ENCODE measurements at places on chromosomes 5 and 9.

GRCh38 chr9:133716564-133717112, 21.5 kb downstream of the SARDH start:
- H3K27me3 ChIP-seq, result peaks cover 71% of the 10 kb centered on the region
- no peak overlapping the region for H3K27ac ChIP-seq
- peaks cover 6% of the 10 kb centered on the region for H3K4me1 ChIP-seq
- H3K4me3 ChIP-seq, result no peak overlapping the region
- peaks cover 4% of the 10 kb centered on the region for H3K36me3 ChIP-seq

DNA sequence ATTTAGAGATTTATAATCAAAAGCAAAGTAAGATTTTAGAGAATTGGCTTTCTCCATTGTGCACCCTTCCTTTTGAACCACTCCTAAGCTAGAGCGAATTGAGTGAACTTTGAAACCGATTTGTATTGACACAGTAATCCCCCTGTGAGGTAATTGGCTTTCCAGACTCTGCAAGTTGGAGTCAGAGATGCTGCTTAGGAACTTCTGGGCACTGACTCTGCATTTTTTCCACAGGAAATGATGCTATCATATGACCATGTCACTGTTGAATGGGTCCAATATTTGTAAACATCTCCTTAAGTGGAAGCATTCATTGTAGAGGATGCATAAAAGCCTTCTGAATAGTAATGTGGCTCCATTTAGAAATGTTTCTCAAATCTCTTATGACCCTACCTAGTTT, 394.4 kb upstream of the ZNF608 start:
- H3K36me3 ChIP-seq, result no peaks in the 10 kb centered on the region
- no peak overlapping the region for H3K4me3 ChIP-seq
- no peak overlapping the region for H3K27ac ChIP-seq

DNA sequence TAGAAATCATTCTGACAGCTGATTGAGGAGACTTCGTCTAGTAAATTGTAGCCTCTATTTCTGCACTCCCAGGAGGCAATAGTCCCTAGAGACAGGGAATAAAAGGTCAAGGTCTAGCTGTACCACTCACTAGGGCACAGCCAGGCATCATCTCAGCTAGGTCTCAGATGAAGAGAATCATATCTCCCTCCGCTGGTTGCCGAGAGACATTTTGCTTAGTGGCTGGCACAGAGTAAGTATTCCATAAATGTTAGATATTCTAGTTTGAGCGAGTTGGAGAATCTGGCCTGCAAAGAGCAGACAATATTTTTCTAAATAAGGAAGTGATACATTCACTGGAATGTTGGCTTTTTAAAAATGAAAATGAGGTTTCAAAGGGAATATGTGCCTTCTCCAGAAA, 180.4 kb upstream of the ACTBL2 start:
- peaks cover 7% of the 10 kb centered on the region for H3K27me3 ChIP-seq
- no peak for DNase-seq
- H3K27ac ChIP-seq, result no peak overlapping the region
- H3K4me1 ChIP-seq, result no peaks in the 10 kb centered on the region

- H3K4me1 ChIP-seq, result peaks cover 45% of the 10 kb centered on the region
- peaks cover 31% of the 10 kb centered on the region for H3K36me3 ChIP-seq
- H3K27me3 ChIP-seq, result no peaks in the 10 kb centered on the region
- no peak for DNase-seq
- H3K4me3 ChIP-seq, result peak overlapping the region; percentile 95
Measured at GRCh38 chr9:6006749-6007057, 8.7 kb downstream of the RANBP6 start.

DNA sequence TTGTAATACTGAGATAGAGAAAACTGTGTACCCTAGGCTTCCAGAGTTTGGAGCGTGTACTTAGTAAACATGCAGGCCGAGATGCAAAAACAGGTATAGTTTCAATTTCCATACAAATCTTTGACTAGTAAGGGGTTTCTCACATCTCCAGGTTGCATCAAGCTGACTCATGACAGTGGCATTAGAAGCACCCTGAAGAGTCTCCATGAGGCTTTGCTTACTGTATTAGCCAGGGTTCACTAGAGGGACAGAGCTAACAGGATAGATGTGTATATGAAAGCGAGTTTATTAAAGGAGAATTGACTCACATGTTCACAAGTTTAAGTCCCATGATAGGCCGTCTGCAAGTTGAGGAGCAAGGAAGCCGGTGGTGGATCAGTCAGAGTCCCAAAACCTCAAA, 275.3 kb upstream of the CDH6 start:
- no peak overlapping the region for H3K27ac ChIP-seq
- H3K27me3 ChIP-seq, result no peaks in the 10 kb centered on the region

DNA sequence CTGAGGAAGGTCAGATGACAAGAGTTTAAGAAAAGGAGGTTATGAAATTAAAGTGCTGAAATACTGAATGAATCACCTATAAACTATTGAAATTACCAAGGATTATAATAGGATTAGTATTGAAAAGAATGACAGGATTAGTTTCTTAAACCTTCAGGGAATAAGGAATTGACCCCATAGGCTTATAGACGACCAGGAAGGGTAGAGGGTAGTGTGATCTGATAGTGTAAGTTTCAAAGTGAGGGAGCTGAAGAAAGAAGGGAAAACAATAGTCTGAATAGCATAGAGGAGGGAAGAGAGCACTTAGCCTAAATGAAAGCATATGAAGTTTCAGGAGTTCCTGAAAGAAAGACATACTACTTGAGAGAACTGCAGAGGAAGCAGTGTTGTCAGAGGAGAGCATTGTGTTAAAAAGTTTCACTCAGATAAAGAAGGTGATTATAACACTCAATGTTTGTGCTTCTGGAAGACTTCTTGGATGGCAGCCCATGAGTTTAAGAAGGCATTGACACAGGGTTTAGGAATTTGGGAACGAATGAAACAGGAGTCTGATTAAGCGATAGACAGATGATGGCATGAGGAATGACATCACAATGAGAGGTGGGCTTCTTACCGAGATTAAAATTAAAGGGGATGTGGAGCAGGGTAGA, 557.9 kb upstream of the GRAMD2B start:
- peaks cover 7% of the 10 kb centered on the region for H3K27me3 ChIP-seq
- H3K36me3 ChIP-seq, result no peaks in the 10 kb centered on the region
- peaks cover 5% of the 10 kb centered on the region for H3K4me1 ChIP-seq

DNA sequence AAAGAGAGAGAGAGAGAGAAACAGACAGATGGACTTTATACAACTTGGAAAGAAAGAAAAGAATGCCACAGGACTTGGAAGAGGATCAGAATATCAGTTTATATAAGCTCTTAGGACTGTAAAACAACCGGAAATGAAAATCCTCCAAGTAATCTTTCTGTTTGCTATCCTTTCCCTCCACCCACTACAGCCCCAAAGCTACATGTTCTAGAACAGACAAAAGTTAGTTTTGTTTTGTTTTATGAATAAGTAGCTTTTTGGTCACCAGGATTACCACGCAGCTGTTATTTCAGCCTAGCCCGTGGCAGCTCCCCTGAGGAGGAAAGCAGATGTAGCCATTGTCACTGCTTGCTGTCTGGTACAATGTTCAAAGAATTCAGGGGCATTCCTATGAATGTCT, 66.6 kb downstream of the SH3TC2 start:
- H3K4me3 ChIP-seq, result no peak overlapping the region
- no peaks in the 10 kb centered on the region for H3K36me3 ChIP-seq
- H3K4me1 ChIP-seq, result no peaks in the 10 kb centered on the region
- DNase-seq, result no peak
- H3K27me3 ChIP-seq, result peaks cover 22% of the 10 kb centered on the region

DNA sequence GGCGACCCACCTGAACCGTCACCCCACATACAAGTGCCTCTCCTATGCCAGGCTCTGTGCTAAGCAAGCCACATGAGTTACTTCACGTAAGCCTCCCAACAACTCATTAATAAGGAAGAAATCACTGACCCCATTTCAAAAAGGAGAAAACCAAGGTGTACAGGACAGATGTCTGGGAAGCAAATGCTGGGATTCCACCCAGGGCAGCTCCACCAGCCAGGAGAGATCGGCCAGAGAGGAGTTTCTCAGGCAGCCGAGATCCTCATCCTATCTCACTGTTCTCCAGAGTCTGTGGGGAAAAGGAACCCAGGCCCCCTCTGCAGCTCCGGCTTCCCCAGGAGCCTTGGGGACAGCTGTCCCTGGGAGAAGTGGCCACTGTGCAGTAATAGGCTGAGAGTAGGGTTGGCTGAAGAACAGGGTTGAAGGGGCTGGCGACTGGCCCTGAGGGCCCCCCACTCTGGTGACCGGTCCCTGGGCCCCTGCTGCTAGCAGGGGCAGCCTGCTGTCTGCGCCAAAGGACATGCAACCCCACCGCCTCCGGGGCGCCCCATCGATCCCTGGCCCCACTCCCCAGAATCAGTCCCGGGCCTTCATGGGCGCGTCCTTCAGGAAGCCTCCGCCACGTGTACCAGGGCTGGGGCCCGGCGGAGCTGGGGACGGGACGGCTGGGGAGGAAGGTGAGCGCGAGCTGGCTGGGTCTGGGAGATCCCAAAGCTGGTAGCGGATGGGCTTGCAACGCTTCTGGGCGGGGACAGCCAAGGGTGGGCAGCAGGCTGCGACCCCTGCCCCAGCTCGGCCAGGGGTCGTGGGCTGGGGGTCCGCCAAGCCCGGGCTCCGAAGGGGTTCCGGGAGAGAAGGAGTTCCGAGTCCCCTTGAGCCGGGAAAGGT, 44.1 kb upstream of the STXBP1 start:
- no peaks in the 10 kb centered on the region for H3K36me3 ChIP-seq
- no peak for DNase-seq
- H3K27ac ChIP-seq, result no peak overlapping the region
- H3K27me3 ChIP-seq, result peaks cover 12% of the 10 kb centered on the region
- peaks cover 25% of the 10 kb centered on the region for H3K4me1 ChIP-seq

- H3K4me1 ChIP-seq, result no peaks in the 10 kb centered on the region
- no peak for DNase-seq
- no peak overlapping the region for H3K27ac ChIP-seq
- no peak overlapping the region for H3K4me3 ChIP-seq
- H3K36me3 ChIP-seq, result no peaks in the 10 kb centered on the region
Measured at GRCh38 chr5:10826971-10827370, 65.9 kb upstream of the DAP start.

GRCh38 chr5:28862860-28863196, 1824.4 kb upstream of the CDH9 start:
- H3K27ac ChIP-seq, result no peak overlapping the region
- no peak overlapping the region for H3K4me3 ChIP-seq
- H3K4me1 ChIP-seq, result no peaks in the 10 kb centered on the region
- H3K27me3 ChIP-seq, result no peaks in the 10 kb centered on the region
- no peak for DNase-seq

DNA sequence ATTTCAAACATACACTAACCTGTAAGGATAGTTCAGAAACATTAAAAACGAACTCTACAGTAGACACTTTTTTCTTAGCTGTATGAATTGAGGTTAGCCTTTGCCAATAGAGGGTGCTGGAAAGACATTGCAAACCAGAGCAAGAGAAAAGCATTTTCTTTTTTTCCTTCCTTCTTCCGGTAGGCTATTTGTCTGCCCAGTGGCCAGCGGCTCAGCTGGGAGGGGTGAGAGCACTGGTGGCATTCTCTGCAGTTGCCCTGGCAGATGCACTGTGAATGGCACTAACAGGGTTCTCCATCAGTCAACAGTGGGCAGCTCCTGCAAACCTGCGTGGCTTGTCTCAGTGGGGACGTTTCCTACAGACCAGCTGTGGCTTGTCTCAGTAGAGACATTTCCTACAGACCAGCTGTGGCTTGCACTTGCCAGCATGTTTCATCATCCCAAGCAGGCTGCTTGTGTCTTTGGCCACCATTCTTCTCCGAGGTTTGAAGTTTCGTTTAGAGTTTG, 984.5 kb upstream of the CDH18 start:
- H3K4me3 ChIP-seq, result peak overlapping the region; percentile 46
- no peaks in the 10 kb centered on the region for H3K36me3 ChIP-seq
- DNase-seq, result no peak
- H3K27ac ChIP-seq, result no peak overlapping the region

GRCh38 chr5:111553868-111554267, 41.5 kb upstream of the STARD4 start:
- no peak overlapping the region for H3K4me3 ChIP-seq
- no peak overlapping the region for H3K27ac ChIP-seq
- H3K27me3 ChIP-seq, result no peaks in the 10 kb centered on the region
- no peaks in the 10 kb centered on the region for H3K36me3 ChIP-seq
- DNase-seq, result no peak
- H3K4me1 ChIP-seq, result peaks cover 8% of the 10 kb centered on the region

- no peaks in the 10 kb centered on the region for H3K36me3 ChIP-seq
- no peak for DNase-seq
- no peak overlapping the region for H3K27ac ChIP-seq
- H3K4me3 ChIP-seq, result no peak overlapping the region
- H3K27me3 ChIP-seq, result peaks cover 53% of the 10 kb centered on the region
- H3K4me1 ChIP-seq, result no peaks in the 10 kb centered on the region
Measured at GRCh38 chr5:1950708-1951103, 68.0 kb upstream of the IRX4 start.

All from stimulated activated naive B cell treated with anti-CD40 and anti-IgM and Interleukin-4, amounts not matched to agents 10 μg/mL and 1 μg/mL and 100 μg/mL, for 72 hours (primary cell).